ENCODE measurements at places on chromosomes 12 and 14.

DNA sequence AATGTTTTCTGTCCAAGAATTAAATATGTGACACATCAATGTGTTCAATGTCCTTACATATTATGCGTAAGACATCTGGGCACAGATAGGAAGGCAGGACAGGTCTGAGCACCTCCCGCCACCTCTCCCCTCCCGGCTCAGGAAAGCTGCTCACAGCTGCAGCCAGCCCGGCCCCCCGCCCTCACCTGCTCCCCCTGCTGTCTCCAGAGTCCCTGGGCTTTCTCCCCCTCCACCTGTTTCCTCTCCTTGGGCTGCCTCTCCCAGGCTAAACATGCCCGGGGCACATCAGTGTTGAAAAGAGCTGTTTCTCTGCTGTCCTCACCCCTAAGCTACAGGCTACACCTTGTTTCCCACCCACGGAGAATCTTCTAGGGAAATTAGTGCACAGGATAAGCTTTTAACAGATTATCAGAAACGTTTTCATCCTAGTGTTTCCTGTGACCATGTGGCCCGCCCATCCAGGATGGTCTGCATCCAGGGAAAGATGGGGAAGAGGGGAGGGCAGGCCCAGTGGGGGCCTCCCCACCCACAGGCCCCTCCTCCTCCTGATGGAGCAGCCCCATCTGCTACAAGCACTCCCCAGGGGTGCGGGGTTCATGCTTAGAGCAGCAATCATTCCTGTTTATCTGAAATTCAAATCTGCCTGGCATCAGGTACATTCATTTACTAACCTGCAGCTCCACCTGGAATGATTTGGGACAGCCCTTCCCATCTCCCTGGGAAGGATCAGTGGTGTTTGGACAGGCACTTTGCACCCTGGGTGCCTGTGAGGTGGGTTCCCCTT, 273.8 kb upstream of the SFSWAP start:
- no peak for DNase-seq

DNA sequence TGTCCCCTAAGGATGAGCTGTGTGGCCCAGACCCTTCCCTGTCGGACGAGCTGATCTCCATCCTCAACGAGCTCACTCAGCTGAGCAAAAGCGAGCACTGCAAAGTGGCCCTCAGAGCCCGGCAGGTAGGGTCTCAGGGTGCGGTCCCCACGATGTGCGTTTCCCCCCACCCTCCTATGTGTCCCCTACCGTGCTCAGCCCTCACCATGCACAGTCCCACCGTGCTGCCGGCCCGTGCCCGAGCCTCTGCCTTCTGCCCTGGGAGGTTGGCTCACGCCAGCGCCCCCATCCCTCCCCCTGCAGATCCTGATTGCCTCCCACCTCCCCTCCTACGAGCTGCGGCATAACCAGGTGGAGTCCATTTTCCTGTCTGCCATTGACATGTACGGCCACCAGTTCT, 86.6 kb downstream of the FOXN4 start:
- DNase-seq = no peak

GRCh38 chr12:113346353-113346752, 11.4 kb upstream of the SLC8B1 start:
- DNase-seq = no peak

GRCh38 chr14:59583755-59584154, 7.1 kb upstream of the CCDC175 start:
- DNase-seq = peak; percentile 38

- no peak for DNase-seq
These were observed 49.4 kb downstream of the DGLUCY start for GRCh38 chr14:91163316-91163715.

DNA sequence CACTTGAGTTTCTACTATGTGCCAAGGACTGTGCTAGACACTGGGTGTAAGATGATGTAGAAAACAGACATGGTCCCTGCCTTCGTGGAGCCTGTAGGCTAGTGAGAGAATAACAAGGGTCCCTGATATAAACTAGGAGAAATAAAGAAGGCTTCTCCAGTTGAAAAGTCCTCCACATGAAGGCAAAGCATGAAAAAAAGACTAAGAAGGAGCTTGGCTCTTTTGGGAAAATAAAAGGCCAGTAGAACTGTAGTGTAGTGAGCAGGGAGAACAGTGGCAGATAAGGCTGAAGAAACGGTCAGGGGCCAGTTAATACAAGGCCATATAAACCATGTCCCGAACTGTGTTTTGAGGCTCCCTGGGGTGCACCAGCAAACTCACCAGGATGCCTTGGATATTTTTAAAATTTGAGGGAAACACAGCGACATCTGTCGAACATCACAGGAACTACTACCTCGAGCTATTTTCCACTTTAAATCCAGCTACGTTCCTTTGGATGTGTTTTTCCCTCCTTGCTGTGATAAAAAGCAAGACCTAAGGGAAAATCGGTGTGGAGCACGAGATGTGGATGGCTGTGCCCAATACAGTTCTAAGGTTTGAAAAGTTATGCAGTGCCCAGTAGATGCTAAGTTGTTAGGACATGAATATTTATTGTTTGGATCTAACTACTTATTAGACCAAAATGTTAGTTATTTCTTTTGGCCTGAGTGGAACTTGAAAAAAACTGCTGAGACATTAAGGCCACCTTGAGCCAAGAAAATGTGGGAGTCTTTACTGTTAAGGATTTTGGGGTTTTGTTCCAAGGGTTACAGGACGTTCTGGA, 8.5 kb upstream of the CFL2 start:
- DNase-seq = peak; percentile 66

DNA sequence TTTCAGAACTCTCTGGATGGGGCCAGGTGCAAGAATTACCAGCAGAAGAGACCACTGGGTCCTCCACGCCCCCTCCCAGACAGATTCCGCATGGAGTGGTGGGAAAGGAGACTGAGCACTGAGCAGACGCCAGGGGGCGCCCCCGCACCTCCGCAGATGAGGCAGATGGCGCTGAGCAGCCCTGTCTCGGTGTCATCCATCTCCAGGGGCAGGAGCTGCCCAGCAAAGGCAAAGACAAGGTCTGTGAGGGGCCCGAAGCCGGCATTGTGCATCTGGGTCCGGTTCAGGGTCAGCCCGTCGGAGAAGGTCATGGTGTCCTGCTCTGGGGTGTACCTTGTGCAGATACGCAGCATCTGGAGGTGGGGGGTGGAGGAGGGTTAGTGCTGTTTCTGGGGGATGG, 6.3 kb upstream of the ITGB7 start:
- DNase-seq = peak; percentile 58

GRCh38 chr14:90569606-90570387, 173.0 kb downstream of the CALM1 start:
- DNase-seq = no peak

GRCh38 chr12:80807640-80808288, 91.1 kb downstream of the MYF5 start:
- DNase-seq = no peak

DNA sequence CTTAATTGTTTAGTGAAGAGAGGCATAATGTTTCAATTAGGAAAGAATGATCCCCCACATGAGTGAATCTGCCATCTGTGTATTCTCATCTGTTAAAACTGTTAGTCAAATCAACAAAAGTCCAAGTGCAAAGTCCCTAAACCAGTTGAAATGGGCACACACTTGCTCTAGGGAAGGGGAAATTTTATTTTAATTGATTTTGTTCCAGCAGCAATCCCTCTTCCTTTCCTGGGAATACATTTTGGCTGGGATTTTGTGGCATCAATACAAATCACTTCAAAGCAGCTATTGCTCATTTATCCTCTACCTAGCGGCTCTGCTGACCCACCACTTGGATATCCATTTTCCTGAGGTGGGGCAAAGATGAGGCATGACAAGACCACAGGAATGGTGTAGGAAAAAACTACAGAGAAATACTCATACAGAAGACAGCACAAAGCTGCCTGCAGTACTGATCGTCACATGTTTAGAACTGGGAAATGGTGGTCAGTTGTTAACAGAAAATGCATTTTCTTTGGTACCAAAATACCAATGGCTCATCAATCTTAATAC, 9.8 kb upstream of the SSTR1 start:
- peak; percentile 33 for DNase-seq
